ENCODE measurements at places on chromosomes 11 and 22. TPM values are rescaled to one million over a fixed set of nuclear protein-coding genes. Genes with fewer than 3 reads are reported as not detected.

- H3K27me3 ChIP-seq: no peaks in the 10 kb centered on the region
- H3K4me1 ChIP-seq: no peaks in the 10 kb centered on the region
- no peak overlapping the region for H3K4me3 ChIP-seq
- peaks cover 32% of the 10 kb centered on the region for H3K36me3 ChIP-seq
These were observed 53.8 kb downstream of the HIRA start for GRCh38 chr22:19377565-19378343.

- no peak for DNase-seq
- H3K36me3 ChIP-seq: no peaks in the 10 kb centered on the region
- peak overlapping the region; percentile 55 for H3K27ac ChIP-seq
- H3K27me3 ChIP-seq: no peaks in the 10 kb centered on the region
- H3K4me3 ChIP-seq: no peak overlapping the region
- H3K4me1 ChIP-seq: peaks cover 9% of the 10 kb centered on the region
These were observed 19.2 kb upstream of the CASP12 start for GRCh38 chr11:104917271-104918112.

Gene TEAD1
- total RNA-seq: 55.0 TPM

Gene OR2AG2
- total RNA-seq: 0.26 TPM

Gene GTSE1
- 0.26 TPM for total RNA-seq
